Sigmoid colon (tissue), 7 donors: ENCODE measurements at places on chromosomes 7 and 10. TPM values are rescaled to one million over a fixed set of nuclear protein-coding genes. Genes with fewer than 3 reads are reported as not detected.

MYO1G gene
- 1.1 TPM for total RNA-seq

PIK3CG gene
- total RNA-seq = 4.5 TPM

PAPSS2 gene
- total RNA-seq = 7.8 TPM

FAM237B gene
- total RNA-seq = not detected

ATXN7L1 gene
- 20.5 TPM for total RNA-seq

LRRC61 gene
- total RNA-seq = 10.8 TPM

TIAL1 gene
- total RNA-seq = 81.7 TPM

LRIT1 gene
- not detected for total RNA-seq

TRDMT1 gene
- total RNA-seq = 13.6 TPM

CPVL gene
- total RNA-seq = 6.6 TPM

CCL24 gene
- not detected for total RNA-seq

CDC14C gene
- total RNA-seq = not detected

HDAC9 gene
- total RNA-seq = 22.2 TPM

LRRC27 gene
- 6.1 TPM for total RNA-seq

LRRC72 gene
- total RNA-seq = not detected

PRPS1L1 gene
- not detected for total RNA-seq

MGAM2 gene
- total RNA-seq = not detected

LOXL4 gene
- total RNA-seq = 10.3 TPM

PKD2L1 gene
- not detected for total RNA-seq

DNAH11 gene
- total RNA-seq = 0.14 TPM

CPEB3 gene
- total RNA-seq = 7.2 TPM

SLC18A2 gene
- 1.4 TPM for total RNA-seq

MOGAT3 gene
- not detected for total RNA-seq

CALML5 gene
- total RNA-seq = not detected

GRM3 gene
- not detected for total RNA-seq

LRRD1 gene
- not detected for total RNA-seq

ENTPD1 gene
- total RNA-seq = 28.2 TPM

FGL2 gene
- 64.8 TPM for total RNA-seq

SP4 gene
- 6.2 TPM for total RNA-seq

ACTL6B gene
- 0.68 TPM for total RNA-seq

ZNF853 gene
- 21.6 TPM for total RNA-seq

NPFFR1 gene
- total RNA-seq = under 0.01 TPM

TWNK gene
- total RNA-seq = 4.3 TPM

ZNF365 gene
- not detected for total RNA-seq

STOX1 gene
- 2.9 TPM for total RNA-seq

FAM13C gene
- 13.8 TPM for total RNA-seq

ERVW-1 gene
- total RNA-seq = not detected

PIK3AP1 gene
- 13.2 TPM for total RNA-seq

SNCG gene
- 24.2 TPM for total RNA-seq

TBX20 gene
- total RNA-seq = not detected

HOXA1 gene
- 0.14 TPM for total RNA-seq

RASSF4 gene
- 40.9 TPM for total RNA-seq

SLC16A9 gene
- total RNA-seq = not detected

GIMAP8 gene
- 5.3 TPM for total RNA-seq

DYNC1I1 gene
- total RNA-seq = 52.3 TPM

RUFY2 gene
- total RNA-seq = 19.3 TPM

CTNNA3 gene
- total RNA-seq = 4.4 TPM

EN2 gene
- not detected for total RNA-seq

RADIL gene
- total RNA-seq = 7.4 TPM
